NCI-H187 treated with DMSO at 0.1 percent for 48 hours (cell line): ENCODE measurements at places on chromosomes 4 and X.

DNA sequence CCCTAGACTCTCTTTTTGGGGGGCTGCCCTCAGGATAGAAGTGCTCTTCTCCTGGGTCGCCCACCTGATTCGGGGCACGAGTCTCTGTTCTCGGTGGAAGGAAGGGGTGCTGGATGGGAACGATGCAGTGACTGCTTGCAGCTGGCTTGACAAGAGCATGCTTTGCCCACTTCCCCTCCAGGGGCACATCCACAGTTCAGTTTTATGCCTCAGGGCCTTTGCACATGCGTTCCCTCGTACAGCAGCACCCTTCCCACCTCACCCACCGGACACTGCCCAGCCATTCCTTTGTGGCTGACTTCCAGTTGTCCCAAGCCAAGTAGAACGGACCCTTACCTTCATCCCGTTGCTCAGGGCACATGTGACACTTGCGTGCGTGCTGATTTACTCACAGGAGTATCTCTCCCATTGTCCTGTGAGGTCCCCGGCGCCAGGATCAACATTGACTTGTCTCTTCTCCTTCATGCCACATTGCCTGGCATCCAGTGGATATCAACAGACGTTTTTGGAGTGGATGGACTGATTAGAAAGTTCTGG is 60.0 kb downstream of the C4orf50 start:
- DNase-seq = no peak

DNA sequence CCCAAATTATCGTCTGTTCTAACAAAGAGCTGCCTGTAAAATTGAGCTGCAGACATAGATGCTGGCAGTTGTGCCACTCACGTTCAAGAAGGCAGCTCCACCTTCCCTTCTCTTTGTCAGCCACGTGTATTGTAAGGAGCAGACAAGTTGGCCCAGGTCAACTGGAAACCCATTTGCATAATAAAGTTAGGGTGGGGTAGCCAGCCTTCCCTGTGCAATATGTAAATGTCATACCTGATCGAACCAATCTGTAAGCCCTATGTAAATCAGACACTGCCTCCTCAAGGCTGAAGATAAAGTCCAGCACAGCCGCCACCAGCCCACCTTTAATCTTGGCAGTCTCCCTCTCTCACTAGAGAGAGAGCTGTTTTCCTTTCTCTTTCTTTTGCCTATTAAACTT is 117.2 kb downstream of the TMEM144 start:
- no peak for DNase-seq

DNA sequence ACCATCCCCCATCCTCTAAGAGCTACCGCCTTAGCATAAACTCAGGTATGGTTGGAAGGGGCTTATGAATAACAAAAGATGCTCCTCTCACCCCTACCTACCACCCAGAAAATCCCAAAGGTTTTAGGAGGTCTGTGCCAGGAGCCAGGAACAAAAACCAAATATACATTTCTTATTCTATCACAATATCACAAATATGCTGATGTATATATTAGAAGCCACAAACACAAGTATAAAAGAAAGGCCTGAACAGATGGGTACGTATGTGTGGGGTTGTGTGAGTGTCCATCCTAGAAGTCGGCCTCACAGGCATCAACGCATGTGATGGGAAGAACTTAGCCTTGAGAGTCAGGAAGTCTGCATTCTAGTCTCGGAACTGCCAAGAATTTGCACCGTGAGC is 8.7 kb upstream of the ANXA5 start:
- DNase-seq = no peak

GRCh38 chr4:56640621-56641493 is 40.2 kb downstream of the HOPX start:
- DNase-seq = no peak

DNA sequence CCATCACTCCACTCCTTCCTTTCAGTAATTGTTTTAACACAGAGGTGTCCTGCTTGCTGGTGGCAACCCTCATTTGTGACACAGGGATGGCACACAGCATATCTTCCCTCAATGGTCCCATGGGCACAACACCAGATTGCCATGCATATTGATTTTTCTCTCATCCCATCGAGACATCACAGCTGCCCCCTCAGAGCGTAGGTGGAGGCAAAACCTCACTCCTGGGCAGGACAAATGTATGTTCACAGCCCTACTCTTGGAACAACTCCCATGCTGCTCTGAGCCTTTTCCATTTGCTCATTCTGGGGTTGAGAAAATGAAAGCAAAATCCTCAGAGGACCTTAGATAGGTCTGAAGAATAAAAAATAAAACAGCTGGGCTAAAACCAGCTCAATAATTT is 172.2 kb downstream of the GABRB1 start:
- DNase-seq = no peak

DNA sequence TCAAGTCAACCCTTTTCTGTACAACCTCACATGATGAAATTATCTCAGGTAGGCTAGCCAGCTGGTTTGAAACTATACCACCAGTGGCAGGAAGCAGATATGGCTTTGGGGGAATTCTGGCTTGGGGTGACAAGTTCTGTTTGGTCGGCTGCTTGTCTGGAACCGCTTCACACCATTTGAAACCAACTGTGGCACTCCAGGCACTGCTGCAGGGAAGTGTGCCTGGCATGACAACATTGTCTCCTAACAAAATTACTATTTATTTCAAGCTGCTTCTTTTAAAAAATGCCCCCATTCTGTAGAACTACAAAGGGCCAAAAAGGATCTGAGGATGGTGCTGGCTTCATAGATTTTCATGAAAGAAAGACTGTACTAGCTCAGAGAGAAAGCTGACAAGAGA is 37.1 kb upstream of the GPM6B start:
- DNase-seq = no peak

GRCh38 chrX:19515615-19516105 is 352 bp upstream of the MAP3K15 start:
- DNase-seq = no peak

DNA sequence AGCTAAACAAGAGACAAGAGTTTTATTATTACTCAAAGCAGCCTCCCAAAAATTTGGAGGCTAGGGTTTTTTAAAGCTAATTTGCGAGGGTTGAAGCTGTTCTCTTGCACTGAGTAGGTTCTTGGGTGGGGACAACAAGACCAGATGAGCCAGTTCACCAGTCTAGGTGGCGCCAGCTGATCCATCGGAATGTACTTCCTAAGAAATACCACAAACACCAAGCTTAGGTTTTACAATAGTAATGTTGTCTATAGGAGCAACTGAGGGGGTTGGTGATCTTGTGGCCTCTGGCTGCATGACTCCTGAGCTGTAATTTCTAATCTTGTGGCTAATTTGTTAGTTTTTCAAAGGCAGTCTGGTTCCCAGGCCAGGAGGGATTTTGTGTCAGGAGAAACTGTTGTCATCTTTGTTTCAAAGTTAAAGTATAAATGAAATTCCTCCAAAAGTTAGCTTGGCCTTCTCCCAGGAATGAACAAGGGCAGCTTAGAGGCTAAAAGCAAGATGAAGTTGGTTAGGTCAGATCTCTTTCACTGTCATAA is 130.6 kb downstream of the SLC7A11 start:
- no peak for DNase-seq

DNA sequence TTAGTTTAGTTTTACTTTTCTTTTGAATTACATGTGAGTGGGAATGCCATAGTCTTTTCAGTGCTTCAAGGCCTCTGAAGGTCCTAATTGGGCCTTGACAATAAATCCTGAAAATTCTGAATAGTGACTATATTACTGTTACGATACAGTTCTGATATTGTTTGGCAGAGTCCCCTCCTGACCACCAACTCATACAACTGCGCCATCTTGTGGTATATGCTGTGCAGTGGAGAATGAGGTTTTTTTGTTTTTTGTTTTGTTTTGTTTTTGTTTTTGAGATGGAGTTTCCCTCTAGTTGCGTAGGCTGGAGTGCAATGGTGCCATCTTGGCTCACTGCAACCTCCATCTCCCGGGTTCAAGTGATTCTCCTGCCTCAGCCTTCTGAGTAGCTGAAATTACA is 56.6 kb upstream of the CHRDL1 start:
- DNase-seq = no peak

- DNase-seq = no peak
These were observed 584.8 kb upstream of the INTU start for GRCh38 chr4:127047930-127048329.

DNA sequence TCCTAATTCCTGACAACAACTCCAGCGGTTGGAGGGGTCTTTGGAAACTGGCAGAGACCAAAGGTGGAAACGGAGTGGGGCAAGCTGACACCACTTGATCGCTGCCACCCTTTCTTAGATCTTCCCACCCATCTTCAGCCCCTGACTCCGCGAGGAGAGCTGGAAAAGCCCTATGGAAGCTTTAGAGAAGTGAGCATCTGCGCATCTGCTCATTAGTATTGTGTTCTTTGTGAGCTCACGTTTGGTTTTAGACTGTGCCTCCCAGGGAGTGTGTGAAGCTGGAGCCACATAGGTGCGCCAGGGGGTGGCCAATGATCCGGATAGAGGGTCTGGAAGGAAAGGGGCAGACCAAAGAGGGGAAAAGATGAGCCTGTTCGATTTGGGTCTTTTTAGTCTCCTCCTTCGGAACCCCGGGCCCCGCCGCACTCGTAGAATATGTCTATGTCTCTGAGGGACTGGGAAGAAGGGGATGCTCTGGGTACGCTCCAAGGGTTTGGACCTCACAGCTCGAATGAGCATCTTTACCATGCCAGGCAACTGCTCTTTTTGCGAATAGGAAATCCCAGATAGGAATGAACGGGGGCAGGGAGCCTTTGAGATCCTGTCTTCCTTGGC is 578 bp upstream of the DKK2 start:
- DNase-seq = no peak

DNA sequence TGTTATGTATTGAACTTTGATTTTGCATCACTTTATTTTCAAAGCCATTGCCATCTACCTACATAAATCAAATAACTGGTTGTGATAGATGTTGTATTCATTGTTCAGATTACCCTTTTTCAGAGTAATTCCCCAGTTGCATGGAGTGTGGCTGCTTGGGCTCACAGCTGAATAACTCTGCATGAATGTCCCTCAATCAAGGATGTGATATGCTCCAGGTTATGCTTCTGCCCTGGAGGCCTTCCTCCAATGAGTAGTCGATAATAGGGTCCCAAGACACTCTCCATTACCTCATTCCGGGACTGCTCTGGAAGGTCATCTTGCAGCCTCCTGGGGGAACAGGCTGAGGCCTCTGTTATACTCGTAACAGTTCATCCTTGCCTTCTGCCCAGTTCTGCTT is 251.8 kb downstream of the ADGRL3 start:
- no peak for DNase-seq

DNA sequence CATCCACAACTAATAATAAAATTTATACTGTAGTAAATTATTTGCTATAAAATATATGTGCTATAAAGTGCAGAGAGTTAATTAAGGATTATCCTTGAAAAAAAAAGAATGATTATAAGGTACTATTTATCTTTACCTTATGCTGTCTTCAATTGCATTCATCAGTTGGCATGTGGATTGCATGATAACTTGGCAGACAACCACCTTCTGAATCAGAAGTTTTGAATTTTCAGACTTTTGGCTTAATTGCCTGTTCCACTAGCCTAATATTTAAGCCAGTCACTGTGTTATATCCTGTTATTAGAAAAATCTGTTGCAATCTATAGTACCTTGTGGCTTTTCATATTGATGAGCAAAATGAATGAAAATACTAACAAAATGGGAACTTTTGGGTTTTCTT is 1040.3 kb upstream of the PCDH10 start:
- no peak for DNase-seq

DNA sequence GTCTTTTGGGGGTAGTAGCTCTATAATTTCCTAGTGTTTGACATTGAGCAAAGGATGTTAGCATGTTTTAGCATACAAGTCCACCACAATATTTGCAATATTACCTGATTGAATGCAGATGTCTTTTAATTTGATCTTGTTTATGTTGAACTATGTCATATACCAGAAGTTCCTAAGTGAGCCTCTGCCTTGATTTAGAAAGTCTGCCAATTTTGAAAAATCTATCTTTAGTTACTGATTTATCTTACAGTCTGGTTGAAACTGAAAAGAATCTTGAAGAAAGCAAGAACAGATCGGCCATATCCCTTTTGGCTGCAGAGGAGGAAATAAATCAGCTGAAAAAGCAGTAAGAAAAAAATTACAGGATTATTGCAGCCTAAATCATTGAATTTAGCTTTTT is 18.5 kb downstream of the SPATA18 start:
- no peak for DNase-seq

DNA sequence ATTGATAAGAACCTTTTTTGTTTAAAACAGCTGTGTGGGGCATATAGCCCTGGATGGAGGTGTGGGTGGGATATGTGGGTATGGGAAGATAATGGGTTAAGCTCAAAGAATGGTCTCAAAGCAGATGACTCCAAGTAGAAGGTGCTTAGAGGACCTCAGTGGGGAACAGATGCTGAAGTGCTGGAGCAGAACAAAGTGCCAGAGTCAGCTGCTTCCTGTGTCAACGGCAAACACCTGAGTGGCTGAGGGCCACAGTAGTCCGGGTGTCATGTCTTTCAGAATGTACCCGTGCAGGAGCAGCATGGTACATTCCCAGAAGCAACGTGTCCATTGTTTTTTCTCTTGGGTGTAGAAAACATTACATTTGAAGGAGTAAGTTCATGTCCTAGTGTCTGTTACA is 210.6 kb downstream of the CCNG2 start:
- DNase-seq = no peak

DNA sequence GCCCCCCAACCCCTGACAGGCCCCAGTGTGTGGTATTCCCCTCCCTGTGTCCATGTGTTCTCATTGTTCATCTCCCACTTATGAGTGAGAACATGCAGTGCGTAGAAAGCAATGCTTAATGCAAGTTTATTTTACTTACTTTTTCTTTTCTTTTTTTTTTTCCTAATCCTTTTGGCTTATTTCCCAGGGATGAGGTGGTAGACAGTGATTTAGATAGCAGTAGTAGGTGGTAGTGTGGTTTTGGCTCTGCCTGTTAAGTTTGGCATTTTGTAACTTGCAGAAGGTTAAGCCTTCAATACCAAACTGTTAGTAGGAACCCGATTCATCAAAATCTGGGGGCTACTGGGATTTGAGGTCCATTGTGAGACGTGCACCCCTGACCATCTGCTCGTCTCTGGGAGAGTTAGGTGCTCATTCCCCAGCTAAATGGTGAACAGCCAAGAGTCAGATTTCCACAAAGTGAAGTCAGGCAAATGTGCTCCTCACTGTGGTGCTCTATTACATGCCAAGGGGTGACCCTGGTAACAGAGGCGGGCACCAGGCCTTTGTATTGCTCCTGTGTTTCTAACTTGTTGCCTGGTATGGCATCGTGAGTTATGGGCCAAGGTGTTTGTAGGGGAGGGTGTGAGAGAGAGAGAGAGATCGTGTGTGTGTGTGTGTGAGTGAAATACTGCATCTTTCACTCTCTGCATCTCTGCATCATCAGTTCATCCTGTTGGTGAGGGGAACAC is 70.3 kb downstream of the PHOX2B start:
- no peak for DNase-seq

DNA sequence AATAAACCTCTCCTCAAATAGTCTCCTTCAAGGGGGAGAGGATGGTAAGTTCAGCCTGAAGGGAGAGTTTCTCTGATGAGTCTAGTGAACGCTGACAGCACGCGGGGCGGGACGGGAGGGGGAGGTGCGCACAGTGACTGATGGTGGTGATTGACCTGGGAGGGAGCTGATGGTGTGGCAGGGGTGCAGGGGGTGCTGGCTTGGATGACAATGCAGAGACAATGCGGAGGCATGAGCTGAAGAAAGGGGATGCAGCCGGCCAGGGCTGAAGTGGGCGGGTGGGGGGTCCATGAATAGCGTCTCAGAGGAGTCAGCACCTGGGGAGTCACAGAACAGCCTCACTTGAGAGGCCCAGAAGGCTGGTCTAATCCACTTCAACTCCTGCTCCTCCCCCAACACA is 142.5 kb upstream of the PJA1 start:
- no peak for DNase-seq

- DNase-seq = no peak
These were observed 1.6 kb upstream of the SUV39H1 start for GRCh38 chrX:48694776-48695533.

- DNase-seq = no peak
These were observed 1075.0 kb upstream of the TENM3 start for GRCh38 chr4:181168011-181168805.

GRCh38 chr4:26248647-26249046 is 72.2 kb upstream of the RBPJ start:
- DNase-seq = no peak
